ENCODE measurements at places on chromosomes 1 and 21. TPM values are rescaled to one million over a fixed set of nuclear protein-coding genes. Genes with fewer than 3 reads are reported as not detected.

DNA sequence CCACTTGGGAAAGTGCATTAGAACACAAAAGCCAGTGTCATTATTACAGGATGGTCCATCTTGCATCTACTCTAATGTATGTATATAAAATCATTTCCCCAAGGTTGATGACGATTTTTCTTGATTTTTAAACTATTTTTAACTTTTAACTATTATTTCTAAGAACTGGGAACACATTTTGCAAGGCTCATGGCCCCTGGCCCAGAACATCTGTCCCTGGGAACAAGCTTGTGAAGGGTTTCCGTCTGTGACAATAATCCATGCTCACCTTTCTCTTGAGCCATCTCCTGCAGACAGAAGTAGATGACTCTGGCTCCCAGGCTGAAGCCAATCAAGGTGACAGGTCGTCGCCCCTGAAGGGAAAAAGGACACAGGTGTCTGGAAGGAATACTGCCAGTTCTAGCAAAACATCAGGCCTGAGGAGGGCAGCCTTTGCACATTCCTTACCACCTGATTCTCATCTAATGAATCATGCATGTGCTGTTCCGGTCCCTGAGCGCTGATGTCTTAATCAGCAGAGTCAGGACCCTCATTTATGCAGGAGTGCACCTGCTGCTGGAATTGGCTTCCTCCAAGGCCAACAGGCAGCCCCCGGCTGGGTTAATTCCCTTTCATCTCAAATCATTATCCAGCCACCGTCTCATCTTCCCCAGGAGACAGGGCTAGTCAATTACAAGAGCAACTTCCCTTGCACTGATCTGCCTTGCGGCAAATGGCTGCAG, 62.5 kb downstream of the TMCO4 start:
- no peak for DNase-seq

DNA sequence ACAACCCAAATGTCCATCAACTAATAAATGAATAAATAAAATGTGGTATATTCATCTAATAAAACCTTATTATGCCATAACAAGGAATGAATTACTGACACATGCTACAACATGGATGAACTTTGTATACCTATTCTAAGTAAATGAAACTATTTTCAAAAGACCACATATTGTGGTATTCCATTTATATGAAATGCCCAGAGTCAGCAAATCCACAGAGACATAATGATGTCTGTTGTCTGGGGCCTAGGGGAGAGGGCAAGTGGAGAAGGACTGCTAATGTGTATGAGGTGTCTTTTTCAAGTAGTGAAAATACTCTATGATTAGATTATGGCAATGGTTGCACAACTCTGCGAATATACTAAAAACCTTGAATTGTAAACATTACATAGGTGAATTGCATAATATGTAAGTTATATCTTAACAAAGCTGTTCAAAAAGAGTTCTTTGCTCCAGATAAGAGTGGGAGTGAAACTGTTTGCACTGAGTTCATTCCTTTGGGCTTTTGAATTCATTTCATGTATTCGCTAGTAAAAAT, 464.2 kb downstream of the NUF2 start:
- no peak for DNase-seq

DNA sequence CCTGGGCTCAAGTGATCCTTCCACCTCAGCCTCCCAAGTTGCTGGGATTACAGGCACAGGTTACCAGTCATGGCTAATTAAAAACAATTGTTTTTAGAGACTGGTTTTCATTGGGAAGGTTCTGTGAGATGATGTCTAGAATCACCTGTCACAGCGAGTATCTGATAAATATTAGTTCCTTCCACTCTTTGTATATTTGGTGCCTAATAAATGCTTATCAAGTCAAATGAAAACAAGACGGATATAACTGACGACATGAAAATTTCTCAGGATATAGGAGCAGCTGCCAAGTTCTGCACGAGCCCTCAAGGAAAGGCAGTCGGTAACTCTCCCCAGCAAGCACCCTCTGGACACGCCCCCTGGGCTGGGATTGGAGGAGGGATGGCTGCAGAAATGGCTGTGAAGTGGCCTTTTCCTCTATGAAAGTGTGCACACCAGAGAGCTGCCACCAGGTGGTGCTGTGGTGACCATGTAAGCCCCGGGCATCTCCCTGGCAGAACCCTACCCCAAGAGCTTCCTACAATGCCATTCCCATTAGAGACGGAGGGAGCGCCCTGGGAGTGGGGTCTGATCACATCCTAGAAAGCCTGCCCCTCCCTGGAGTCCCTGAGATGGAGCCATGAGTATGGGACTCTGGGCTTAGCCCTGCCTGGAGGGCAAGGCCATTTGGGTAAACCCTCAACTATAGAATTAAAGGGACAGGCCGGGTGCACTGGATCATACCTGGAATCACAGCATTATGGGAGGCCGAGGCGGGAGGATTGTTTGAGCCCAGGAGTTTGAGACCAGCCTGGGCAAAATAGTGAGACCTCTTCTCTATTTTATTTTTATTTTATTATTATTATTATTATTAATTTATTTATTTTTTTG, 50.9 kb downstream of the HTR6 start:
- peak; percentile 76 for DNase-seq

DNA sequence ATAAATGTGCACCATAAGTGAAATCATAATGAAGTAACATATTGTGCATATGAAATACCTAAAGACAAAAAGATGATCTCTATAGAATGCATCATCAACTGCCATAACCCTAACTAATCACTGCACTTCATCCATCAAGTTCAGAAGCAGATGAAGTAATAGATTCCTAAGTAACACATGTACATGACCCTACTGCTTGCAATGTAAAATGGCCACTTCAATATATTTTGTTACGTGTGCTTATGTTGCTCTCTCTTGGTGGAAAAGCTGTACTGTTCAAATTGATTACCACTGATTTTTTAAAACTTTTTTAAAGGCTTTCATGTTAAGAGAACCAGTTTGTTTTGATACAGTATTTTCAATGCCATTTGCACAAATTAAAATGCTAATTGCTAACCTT, 141.8 kb downstream of the TTLL7 start:
- no peak for DNase-seq

DNA sequence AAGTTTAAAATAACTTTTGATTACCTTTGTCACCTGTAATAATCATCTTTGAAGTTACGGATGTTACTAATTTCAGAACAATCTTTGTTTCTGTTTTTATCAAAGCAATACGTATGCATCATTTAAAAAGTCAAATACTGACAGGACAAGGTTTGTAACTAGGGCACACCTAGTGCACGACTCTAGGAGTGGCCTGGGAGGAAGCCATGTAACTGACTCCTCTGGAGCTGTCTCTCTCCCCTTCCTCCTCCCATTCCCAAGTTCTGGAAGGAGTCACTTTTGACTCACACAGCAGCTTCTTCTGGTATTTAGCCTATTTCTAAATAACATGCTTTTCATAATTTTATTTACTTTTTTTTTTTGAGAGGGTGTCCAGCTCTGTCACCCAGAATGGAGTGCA, 11.8 kb upstream of the RAP1GAP start:
- DNase-seq = no peak

DNA sequence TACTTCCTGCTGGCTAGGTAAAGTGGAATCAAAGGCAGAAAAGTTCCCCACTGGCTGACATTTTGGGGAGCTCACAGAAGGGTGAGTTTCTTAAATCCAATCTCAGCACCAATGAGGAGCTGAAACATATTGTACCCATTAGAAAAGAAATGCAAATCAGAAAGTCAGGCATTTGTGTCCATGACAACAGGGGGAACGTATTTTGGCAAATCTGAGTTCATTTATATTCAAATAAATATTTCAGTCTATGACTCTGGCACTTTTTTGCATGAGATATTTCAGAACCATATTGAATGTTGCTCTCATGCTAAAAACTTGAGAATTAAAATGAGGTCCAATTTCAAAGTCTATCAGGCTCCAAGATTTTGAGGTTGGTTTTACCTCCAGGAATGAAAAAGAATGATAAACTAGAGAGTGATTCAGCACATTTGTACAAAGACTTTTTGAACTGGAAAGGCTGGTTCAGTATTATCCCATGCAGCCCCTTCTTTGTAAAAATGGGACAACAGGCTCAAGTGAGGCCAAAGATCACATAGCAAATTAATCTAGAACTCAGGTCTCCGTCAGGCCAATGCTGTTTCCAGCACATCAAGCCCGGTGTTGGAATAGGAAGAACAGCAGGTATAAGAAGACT, 202.2 kb downstream of the RRAGC start:
- DNase-seq = no peak

- no peak for DNase-seq
These were observed 2.8 kb upstream of the SERINC2 start for GRCh38 chr1:31409946-31410858.

DNA sequence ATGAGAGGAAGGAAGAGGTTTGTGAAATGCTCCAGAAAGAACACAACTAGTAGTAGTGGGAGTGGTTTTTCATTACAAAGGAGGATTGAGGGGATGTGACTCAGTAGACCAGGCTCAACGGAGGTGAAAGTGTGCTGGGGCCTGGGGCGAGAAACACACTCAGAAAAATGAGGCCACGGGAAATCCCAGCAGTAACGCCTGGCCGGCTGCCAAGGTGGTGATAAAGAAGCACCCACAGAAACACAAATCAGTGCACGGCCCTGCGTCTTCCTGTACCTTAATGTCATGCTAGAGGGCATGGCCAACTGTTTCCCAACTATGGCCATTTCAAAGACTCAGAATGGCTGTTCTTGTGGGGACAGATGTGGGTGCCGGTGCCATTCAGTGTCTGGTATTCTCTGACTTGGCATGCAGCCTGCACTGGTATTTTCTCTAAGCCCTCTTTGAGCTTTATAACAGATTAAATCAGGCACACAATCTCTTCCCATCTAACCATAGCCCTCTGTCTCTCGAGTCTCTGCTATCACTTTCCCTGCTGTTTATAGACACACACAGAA, 38.2 kb downstream of the URB2 start:
- DNase-seq = no peak

DNA sequence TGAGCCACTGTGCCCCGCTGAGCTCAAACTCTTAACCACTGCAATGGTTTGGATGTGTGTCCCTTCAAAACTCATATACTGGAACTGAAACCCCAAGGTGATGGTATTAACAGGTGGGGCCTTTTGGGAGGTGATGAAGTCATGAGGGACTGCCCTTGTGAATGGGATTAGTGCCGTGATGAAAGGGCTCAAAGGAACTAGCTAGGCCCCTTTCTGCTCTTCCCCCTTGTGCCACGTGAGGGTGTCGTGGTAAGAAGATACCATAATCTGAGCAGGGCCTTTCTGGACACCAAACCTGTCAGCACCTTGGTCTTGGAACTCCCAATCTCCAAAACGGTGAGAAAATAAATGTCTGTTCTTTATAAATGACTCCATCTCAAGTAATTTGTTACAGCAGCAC, 45.5 kb upstream of the SPOCD1 start:
- no peak for DNase-seq

GRCh38 chr1:30268923-30269666, 454.3 kb downstream of the MATN1 start:
- no peak for DNase-seq

The RAB25 gene
- not detected for total RNA-seq

The LCE3D gene
- total RNA-seq = not detected

The PGLYRP4 gene
- total RNA-seq = not detected
